ENCODE measurements at places on chromosomes 4 and X. TPM values are rescaled to one million over a fixed set of nuclear protein-coding genes. Genes with fewer than 3 reads are reported as not detected.
A peak's percentile ranks its signal among the peaks of the same experiment; 100 is the strongest.

SCRG1 gene
- total RNA-seq = not detected

- no peak for DNase-seq
- H3K36me3 ChIP-seq = peaks cover 25% of the 10 kb centered on the region
- no peak overlapping the region for H3K4me3 ChIP-seq
- H3K27ac ChIP-seq = no peak overlapping the region
- no peaks in the 10 kb centered on the region for H3K4me1 ChIP-seq
Measured at GRCh38 chr4:35793045-35793722, 451.1 kb downstream of the ARAP2 start.

SUPT20HL1 gene
- not detected for total RNA-seq

OFD1 gene
- 22.8 TPM for total RNA-seq

DNA sequence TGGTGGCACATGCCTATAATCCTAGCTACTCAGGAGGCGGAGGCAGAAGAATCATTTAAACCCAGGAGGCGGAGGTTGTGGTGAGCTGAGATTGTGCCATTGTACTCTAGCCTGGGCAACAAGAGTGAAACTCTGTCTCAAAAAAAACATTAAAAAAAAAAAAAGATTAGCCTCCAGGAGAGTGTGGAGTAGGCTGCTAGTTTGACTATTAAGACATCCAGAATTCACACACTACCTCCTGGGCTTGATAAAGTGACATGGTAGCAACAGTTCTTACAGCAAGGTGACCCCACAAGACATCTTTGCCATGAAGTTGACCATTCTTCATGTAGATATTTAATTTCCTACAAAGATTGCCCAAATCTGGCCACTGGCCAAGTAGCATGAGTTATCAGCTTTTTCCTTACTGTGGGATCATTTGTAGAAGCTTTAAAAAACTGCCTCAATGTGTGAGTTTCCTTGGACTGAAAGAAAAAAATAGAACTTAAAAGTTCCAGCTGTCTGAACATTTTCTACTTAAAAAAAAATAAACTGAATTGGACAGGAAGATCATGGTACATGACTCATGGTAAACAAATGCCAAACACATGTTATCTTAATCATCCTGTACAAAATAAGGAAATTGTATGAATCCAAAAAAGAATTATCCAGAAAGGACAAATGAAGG is 35.3 kb upstream of the SPRY1 start:
- H3K4me1 ChIP-seq = peaks cover 10% of the 10 kb centered on the region
- no peak overlapping the region for H3K4me3 ChIP-seq
- no peak for DNase-seq
- H3K27me3 ChIP-seq = no peaks in the 10 kb centered on the region

TCEAL7 gene
- total RNA-seq = 7.7 TPM

MAGEA2 gene
- 9.2 TPM for total RNA-seq

- no peak for DNase-seq
- H3K4me3 ChIP-seq = no peak overlapping the region
- peaks cover 22% of the 10 kb centered on the region for H3K4me1 ChIP-seq
Measured at GRCh38 chr4:48503233-48504025, 13.4 kb downstream of the ZAR1 start.

TMEM35A gene
- 3.9 TPM for total RNA-seq

PCDH18 gene
- 41.2 TPM for total RNA-seq

DNA sequence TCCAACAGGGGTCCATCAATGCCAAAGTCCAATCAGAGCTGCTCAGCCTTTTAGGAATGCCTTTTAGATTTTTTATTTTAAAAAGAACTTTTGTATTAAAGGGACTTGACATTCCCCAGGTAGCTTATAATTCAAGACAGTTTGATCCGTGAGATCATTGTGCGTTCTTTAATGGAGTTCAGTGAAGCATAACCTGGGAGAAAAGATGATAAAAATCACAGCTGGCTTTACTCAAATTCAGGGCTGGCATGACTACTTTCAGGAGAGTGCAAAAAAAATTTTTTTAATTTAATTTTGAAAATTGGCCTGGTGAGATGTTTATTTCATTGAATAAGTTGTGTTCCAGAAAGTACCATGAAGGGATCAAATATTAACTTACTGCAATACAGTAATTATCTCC is 118.2 kb downstream of the VCX2 start:
- DNase-seq = no peak
- no peaks in the 10 kb centered on the region for H3K27me3 ChIP-seq
- no peak overlapping the region for H3K4me3 ChIP-seq
- H3K4me1 ChIP-seq = no peaks in the 10 kb centered on the region
- H3K36me3 ChIP-seq = no peaks in the 10 kb centered on the region

GRCh38 chr4:17785858-17786257 is 4.4 kb upstream of the FAM184B start:
- H3K27me3 ChIP-seq = peaks cover 31% of the 10 kb centered on the region
- no peak for DNase-seq
- H3K4me1 ChIP-seq = peaks cover 8% of the 10 kb centered on the region
- no peak overlapping the region for H3K27ac ChIP-seq
- H3K36me3 ChIP-seq = no peaks in the 10 kb centered on the region

GRCh38 chr4:22490718-22491315 is 25.0 kb downstream of the ADGRA3 start:
- no peak for DNase-seq
- H3K27ac ChIP-seq = peak overlapping the region; percentile 68
- peaks cover 66% of the 10 kb centered on the region for H3K4me1 ChIP-seq
- peak overlapping the region; percentile 1 for H3K4me3 ChIP-seq
- peaks cover 2% of the 10 kb centered on the region for H3K36me3 ChIP-seq

DNA sequence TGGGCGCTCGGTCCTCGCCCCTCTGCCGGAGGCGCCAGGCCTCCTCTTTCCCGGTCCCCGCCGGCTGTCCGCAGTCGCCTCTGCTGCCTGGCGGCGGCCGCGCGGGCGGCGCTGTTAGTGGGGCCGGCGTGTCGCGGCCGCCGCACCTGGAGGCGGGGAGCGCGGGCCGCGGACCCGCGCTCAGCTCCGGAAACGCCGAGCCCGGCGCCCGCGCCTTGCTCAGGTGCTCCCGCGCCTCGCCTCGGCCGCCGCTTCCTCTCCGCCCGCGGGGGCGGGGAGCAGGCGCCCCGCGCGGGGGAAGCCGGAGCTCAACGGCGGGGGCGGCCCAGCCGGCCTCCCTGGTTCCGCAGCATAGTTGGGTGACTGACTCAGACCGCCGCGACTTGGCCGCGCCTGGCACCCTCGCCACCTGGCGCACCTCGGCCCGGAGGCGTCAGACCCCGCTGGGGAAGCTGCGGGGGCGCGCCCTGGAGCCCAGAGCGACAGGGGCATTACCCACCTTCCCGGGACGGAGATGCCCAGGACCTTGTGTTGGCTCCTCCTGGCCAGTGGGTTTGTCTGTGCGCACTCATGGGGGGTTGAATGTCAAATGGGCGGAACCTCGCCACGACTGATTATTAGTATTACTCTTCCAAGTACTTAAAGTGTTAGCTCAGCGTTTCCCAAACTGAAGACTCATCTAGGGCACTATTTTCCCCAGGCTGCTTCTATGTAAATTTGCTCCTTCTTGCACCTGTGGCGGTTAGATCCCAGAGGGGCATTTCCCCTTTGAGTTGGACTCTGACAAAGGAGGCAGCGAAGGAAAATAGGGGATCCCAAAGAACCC is at the start of gene ARAP2:
Gene ARAP2, minus strand, starts transcription at position 258 of the 826 bp plus-strand sequence. CDS start 15,028 bp downstream, outside the sequence.
- peaks cover 40% of the 10 kb centered on the region for H3K27me3 ChIP-seq
- no peak within 1 kb of the TSS for H3K27ac ChIP-seq
- peak within 1 kb of the TSS; percentile 82 for H3K4me3 ChIP-seq
- H3K4me1 ChIP-seq = peaks cover 11% of the 10 kb centered on the region
- DNase-seq = peak; percentile 51
- no peaks in the 10 kb centered on the region for H3K36me3 ChIP-seq

GRCh38 chr4:158530381-158530780 is 8.7 kb downstream of the RXFP1 start:
- no peaks in the 10 kb centered on the region for H3K36me3 ChIP-seq
- no peak overlapping the region for H3K4me3 ChIP-seq
- no peak for DNase-seq
- no peaks in the 10 kb centered on the region for H3K27me3 ChIP-seq
- H3K4me1 ChIP-seq = peaks cover 39% of the 10 kb centered on the region
- H3K27ac ChIP-seq = 0 out of 2 replicates have a peak overlapping the region, but pooled peaks have one; percentile 1

DNA sequence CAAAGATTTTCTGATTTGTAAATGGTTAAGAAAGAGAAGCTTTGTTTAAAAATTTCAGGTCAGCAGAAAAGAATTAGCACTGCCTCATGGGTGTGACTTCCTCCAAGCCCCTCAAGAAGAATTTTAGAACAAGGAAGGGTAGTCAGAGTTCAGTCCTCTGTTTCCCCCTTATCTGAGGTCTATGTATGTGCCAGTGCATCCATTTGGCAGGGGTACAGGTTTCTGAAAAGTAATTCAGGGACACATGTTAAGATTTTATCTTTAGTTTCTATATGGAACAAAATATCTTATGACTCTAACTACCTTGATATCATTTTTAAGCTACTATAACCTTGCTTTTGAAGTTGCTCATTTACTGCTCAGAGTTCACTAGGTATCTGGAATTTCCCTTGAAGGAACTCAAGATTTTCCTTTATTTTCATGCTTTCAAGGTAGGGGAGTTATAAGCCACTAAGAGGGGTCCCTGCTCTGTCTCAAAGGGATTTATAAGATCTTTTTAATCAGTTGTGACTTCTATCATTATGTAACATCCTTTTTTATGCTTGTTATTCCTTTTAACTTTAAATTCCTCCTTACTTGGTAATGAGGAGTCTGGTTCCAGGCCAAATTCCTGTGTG is 24.4 kb upstream of the PLK4 start:
- peaks cover 43% of the 10 kb centered on the region for H3K4me1 ChIP-seq
- H3K27ac ChIP-seq = no peak overlapping the region
- peaks cover 31% of the 10 kb centered on the region for H3K36me3 ChIP-seq
- H3K4me3 ChIP-seq = no peak overlapping the region
- DNase-seq = no peak

- H3K27ac ChIP-seq = no peak overlapping the region
- H3K27me3 ChIP-seq = 0 out of 2 replicates have a peak, but pooled peaks cover 6% of the 10 kb centered on the region
- H3K4me3 ChIP-seq = no peak overlapping the region
- peaks cover 40% of the 10 kb centered on the region for H3K4me1 ChIP-seq
- peaks cover 6% of the 10 kb centered on the region for H3K36me3 ChIP-seq
Measured at GRCh38 chr4:128600410-128600809, 209.1 kb upstream of the JADE1 start.

GRCh38 chrX:39626749-39627148 is 471.0 kb downstream of the BCOR start:
- H3K4me3 ChIP-seq = no peak overlapping the region
- peaks cover 6% of the 10 kb centered on the region for H3K36me3 ChIP-seq
- H3K27ac ChIP-seq = no peak overlapping the region
- H3K27me3 ChIP-seq = no peaks in the 10 kb centered on the region
- no peak for DNase-seq

DNA sequence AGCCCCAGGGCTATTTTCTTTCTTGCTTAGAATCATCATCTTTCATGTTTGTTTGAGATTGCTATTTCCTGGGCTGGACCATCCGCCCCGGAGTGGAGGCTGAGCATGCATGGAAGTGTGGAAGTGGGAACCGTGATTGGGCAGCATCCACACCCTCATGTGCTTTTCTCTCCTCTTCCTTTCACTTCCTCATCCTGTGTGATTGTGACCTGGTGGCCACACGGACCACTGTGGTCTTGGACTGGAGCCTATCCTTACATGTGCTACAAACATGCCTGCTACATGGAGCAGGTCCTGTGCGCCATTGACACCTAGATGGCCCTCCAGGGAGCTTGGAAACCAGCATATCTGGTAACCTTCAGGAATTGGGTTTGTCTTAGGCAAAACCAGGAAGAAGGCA is 175.9 kb upstream of the LCORL start:
- DNase-seq = no peak
- no peaks in the 10 kb centered on the region for H3K27me3 ChIP-seq
- peaks cover 9% of the 10 kb centered on the region for H3K4me1 ChIP-seq
- H3K36me3 ChIP-seq = no peaks in the 10 kb centered on the region
- H3K4me3 ChIP-seq = no peak overlapping the region
- no peak overlapping the region for H3K27ac ChIP-seq

DNA sequence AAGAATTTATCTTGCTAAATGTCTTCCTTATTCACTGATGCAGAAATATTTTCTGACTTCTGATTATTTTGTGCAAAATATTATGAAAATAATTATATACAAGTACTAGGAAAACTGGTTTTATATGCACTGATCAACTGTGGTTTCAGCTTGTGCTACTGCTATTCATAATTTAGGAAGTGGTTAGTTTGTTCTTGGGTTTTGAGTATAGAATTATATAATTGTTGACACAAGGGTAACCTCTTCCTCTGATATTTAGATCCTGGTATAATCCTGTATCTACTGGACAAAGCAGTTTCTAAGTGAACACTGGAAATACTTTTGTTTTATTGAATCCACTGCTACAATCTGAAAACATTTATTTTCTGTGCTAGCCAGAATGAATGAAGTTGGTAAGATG is 182.8 kb downstream of the PDGFC start:
- H3K4me1 ChIP-seq = peaks cover 15% of the 10 kb centered on the region
- no peak overlapping the region for H3K4me3 ChIP-seq
- H3K27me3 ChIP-seq = no peaks in the 10 kb centered on the region

DNA sequence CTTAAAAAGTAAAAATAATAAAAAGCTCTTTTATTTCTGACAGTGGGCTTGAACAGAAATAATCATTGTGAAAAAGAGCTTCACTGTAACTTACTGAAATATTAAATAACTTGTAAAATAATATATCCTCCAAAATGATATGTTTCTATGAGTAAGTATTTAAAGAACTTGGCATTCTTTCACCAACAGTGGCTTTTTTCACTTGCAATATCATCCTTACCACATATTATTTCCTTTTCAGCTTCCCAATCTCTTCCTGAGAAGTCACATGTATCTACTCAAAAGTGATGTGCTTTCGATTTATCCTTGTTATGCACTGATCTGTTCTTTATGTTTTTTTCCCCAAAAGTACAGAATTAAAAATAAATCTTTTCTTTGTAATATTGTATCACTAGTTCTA is 2.2 kb upstream of the PCDH18 start:
- peaks cover 35% of the 10 kb centered on the region for H3K4me1 ChIP-seq
- DNase-seq = no peak
- H3K36me3 ChIP-seq = no peaks in the 10 kb centered on the region

DNA sequence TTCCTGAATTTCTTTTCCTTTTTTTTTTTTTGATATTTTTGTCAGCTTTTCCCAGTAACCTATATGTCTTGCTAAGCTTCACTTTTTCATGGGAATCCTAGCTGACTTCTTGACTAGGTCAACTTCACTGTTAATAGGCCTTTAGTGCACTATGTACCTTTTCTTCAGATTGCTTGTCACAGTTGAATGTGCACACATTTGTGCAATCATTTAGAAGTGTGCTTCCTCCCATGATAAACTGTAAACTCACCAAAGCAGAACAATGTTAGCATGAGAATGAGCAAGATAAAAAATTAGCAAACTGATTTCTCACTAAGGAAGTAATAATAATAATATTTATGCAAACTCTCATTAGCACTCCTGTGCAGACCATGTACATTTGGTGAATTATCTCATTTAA is 173.2 kb downstream of the PABPC4L start:
- H3K27me3 ChIP-seq = no peaks in the 10 kb centered on the region
- peaks cover 6% of the 10 kb centered on the region for H3K4me1 ChIP-seq
- DNase-seq = no peak
- no peaks in the 10 kb centered on the region for H3K36me3 ChIP-seq
- H3K27ac ChIP-seq = no peak overlapping the region
- no peak overlapping the region for H3K4me3 ChIP-seq

CLCN5 gene
- 14.2 TPM for total RNA-seq

DNA sequence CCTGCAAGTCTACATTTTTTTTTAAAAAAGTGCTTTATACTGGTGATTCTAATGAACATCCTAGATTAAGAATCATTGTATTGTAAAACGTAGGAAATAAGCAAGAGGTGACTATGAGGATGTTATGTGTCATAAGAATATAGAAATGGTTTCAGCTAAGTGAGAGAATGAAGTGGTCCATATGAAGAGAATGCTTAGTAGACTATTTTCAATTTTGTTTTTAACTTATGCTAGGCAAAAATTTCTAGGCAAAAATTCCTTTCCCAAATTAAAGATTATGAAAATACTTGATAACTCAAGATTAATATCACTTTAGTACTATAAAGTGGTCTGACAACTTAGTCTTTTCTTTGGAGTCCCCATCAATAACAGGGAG is 825 bp downstream of the DYNLT3 start:
- peak overlapping the region; percentile 56 for H3K4me3 ChIP-seq
- H3K36me3 ChIP-seq = no peaks in the 10 kb centered on the region
- H3K4me1 ChIP-seq = no peaks in the 10 kb centered on the region
- DNase-seq = no peak

LEF1 gene
- total RNA-seq = 1.6 TPM

All from WTC11 (cell line).